Activated naive CD4-positive, alpha-beta T cell treated with anti-CD3 and anti-CD28 coated beads, Interleukin-2, amount 50 U/mL, for 16 hours (primary cell): ENCODE measurements at places on chromosomes 4 and X.

- DNase-seq: no peak
These were observed 203.1 kb downstream of the FBXO8 start for GRCh38 chr4:174080361-174080760.

GRCh38 chr4:78863254-78863869 lies 75.9 kb downstream of the PAQR3 start:
- no peak for DNase-seq

- no peak for DNase-seq
These were observed 139.2 kb upstream of the AGTR2 start for GRCh38 chrX:116031331-116031730.

DNA sequence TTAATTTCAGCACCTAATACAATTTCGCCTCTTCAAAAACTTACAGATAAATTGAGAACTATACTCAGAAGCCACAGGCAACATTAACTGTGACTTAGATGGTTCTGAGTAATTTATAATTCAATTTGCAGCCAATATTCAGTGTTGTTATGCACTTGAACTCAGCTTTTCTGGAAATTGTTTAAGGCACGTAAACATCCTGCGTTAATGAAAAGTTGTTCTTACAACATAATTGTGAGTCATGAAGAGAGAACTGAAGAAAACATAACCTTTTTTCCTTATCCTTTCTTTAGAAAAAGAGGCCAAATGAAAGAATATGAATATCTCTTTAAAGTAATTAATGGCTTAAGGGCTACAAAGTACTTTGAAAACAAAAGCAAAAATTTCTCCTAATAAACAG lies 16.6 kb upstream of the H2AZ1 start:
- no peak for DNase-seq

DNA sequence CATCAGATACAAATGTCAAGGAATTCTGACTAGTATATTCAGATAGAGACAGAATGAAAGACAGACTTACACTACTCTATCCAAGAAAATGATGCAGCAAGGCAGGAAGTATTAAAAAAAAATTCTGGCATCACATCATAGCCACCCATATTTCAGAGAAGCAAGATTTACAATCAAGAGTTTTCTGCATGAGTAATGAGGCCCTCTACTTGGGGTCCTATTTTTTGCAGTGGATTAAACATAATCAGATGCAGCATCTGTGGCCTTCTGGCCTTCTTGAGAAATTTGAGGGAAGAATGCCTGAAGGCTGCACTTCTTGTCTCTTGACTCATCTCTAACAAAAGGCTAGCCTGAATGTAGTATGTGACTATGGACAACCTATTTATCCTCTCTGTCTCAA lies 48.2 kb upstream of the SLIT2 start:
- no peak for DNase-seq

DNA sequence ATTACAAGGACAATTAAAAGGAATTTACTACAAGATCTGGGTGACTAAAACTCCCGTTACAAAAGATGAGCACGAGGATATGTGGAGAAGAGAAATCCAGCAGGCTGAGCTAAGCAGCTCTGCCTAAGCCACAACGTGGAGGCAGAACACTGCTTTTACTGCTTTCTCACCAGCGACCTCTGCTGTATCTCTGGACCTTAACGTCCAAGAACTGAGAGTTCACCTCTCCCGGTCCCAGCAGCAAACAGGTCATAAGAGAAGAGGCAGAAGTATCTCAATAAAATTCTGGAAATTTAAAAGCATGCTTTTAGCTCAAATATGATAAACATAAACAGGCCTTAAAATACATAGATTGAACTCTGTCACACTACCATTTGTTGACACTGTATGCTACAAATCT lies 81.0 kb downstream of the ADGRA3 start:
- DNase-seq: no peak

- no peak for DNase-seq
These were observed 20.2 kb downstream of the FAT4 start for GRCh38 chr4:125334926-125335325.

DNA sequence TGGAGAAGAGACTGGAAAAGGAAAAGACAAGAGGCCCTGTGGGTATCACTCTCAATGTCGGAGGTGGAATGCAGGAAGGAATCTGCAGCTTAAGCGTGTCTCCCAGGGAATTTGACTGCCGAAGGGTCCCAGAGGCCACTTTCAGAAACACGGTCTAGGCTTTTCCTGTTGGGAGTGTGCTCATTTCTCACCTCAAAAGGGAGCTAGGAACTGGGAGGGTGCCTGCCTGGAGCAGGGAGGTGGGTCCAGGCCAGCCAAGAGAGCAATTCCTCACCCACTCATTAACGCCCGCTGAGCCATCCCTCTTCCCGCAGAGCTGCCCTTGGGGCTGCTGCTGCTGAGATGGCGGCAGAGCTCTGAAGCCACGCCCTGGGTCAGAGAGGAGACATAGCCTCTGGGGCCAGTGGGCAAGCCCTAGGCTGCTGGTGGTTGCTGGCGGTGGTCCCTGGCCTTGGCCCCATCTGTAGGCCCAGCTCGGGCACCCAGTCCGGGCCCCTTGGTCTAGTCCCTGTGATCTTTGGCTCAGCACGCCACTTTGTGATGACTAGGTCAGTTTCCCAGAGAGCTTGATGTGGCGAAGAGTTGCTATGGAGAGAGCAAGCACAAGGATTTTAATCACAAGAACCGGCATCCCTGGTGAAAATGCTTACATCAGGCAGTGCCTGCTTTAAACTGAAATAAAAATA lies 4.1 kb downstream of the ZNF185 start:
- DNase-seq: no peak

GRCh38 chr4:41678086-41678816 lies 70.3 kb downstream of the PHOX2B start:
- DNase-seq: no peak

DNA sequence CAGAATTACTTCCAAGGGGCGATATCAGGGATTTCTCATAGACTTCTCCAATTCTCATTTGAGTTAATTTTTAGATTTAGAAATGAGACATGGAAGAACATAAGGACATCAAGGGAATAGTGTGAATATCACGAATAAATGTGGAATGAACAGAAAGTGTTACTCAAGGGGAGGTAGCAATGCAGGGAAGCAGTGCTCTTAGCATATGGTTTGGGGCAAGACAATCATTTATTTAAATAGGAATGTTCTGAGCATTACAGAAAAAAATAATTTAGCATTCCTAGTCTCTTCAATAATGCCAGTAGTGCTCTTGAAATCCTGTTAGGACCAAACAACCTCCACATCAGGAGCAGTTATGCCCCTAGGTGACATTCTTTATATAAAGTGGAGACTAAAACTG lies 55.6 kb downstream of the TXK start:
- DNase-seq: no peak

DNA sequence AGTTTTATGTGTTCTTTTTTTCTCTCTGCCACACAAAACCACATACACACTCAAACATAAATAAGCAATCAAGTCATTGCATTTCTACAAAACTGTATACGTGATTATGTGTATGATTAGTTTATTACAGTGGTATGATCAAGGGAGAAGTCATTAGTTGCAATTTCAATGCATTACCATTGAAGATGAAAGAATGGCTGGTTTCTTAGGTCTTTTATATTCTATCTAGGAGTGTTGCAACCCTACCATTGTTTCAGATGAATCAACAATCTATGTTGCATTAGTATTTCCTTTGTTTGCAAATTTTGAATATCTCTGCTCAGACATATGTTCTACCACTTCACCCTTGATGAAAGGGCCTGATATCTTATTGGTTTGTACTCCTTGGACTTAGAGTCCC lies 6.8 kb downstream of the ANXA3 start:
- DNase-seq: no peak

DNA sequence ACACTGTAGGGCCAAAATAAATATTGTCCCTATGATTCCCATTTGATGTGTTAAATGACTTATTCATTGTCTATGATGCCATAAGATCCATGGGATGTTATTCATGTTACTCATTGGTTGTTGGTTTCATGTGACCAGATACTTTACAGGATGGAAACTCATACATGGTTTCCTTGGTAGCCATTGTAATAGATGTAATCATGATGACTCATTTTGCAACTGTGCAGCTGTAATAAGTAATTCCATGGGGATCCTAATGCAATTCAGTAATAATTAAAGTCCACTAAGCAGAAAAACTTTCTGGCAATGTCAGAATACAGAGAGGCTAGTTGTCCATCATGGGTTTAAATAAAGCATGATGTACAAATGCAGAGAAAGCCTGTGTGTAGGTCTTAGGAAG lies 389.7 kb upstream of the NR3C2 start:
- no peak for DNase-seq

GRCh38 chr4:5706486-5707290 lies 1.7 kb downstream of the EVC2 start:
- DNase-seq: no peak

DNA sequence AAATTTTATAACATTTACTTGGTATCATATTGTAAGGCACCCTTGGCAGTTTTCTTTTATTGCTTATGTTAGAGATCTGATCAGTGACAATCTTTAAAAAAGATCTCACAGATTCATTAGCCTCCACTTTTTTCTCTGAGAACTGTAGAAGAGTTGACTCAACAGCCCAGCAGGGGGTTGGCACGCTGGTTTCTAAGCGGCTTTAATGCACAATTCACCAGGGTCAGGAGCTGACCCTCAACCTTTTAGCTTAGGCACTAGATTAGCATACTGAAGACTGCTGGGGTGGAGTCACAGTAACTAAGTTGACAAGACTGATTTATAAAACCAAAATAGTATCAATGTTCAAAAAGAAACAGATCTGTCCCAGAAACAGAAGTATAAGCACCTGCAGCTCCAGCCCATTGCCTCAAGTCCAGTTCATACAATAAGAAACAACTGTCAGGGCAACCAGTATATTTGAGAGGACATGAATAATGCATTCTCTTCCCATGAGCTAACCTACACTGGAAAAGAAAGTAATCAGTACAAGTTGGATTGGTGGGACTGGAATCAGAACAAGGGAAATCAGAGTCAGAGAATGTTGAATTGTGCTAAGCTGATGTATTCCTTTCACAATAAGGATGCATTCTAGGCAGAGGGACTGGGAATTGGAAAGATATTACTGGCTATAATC lies 77.6 kb downstream of the PDE5A start:
- no peak for DNase-seq
